ENCODE measurements at places on chromosomes 2 and 18.

- no peak for DNase-seq
Measured at GRCh38 chr18:79206444-79206843, 137.2 kb downstream of the ATP9B start.

GRCh38 chr2:181041661-181042060, 61.3 kb downstream of the UBE2E3 start:
- DNase-seq = no peak

DNA sequence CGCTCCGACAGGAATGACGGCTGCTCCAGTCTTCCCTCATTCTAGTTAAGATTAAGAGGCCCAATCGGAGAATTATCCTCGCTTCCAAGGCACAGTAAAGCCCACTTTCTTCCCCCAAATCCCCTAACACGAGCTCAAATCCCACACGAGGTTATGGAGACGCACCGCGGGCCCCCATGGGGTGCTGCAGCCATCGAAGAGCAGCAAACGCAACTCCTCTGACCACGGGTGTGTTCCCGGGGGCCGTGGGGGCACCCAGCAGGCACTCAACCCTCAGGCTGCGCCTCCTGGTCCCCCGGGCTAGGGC, 446 bp downstream of the COPS9 start:
- DNase-seq = no peak

DNA sequence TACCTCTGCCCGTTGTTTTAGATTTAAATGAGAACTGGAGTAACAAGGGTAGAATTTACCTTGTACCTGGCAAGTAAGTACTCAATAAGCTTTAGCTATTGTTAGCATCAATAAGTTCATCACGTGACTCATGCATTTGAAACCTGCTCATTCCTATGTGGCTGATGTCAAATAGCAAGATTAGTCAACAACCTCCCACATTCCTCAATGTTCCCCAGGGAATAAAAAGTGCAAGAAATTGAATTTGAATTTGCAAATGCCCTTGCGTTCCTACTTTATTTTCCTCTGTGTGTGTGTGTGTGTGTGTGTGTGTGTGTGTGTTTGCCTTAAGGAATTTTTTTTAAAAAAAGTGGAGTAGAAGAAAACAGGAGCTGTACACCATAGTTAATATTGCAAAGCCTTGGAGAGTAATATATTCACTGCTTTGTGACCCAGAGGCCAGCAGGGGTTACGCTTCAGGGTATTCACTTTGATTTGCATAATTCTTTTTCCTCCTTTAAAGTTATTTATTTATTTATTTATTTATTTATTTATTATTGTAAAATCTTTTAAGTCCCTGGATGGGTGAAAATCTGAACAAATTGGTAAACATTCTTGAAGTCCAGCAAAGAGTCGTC, 43.9 kb upstream of the DNAH7 start:
- DNase-seq = peak; percentile 57

DNA sequence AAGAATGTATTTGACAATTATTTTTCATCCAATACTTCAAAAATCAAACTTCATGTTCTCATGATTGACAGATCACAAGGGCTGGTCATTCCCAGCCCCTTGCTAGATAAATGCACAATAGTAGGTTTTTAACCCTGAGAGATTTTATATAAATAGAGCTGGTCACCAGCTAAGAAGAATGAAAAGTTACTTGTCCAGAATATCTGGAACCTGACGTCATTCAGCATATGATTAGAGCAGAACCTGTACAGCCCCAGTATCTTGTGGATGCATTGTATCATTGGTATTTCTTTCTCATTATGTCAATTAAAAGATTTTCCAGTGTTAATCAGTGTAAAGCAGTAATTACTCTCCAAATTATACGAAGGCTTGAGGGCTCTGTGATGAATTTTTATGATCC, 202.8 kb upstream of the RND3 start:
- no peak for DNase-seq

DNA sequence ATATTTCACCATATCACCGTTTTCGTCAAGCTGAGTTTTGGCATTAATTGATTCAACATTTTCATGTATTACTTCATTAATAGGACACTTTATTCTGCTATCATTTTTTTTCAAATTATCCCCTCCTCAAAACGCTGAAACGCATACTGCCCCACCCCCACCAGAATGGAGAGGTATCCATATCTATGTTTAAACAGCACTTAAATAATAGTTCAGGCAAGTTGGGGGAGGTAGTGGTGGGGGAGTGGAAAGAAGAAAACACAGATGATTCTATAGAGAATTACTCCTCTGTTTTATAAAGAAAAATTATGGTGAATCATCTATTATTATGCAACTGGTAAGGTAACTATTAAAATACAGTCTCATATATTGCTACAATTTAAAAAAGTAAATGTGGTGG, 314.4 kb upstream of the ZEB2 start:
- no peak for DNase-seq

GRCh38 chr2:158191076-158191895, 89.6 kb downstream of the UPP2 start:
- peak; percentile 21 for DNase-seq

DNA sequence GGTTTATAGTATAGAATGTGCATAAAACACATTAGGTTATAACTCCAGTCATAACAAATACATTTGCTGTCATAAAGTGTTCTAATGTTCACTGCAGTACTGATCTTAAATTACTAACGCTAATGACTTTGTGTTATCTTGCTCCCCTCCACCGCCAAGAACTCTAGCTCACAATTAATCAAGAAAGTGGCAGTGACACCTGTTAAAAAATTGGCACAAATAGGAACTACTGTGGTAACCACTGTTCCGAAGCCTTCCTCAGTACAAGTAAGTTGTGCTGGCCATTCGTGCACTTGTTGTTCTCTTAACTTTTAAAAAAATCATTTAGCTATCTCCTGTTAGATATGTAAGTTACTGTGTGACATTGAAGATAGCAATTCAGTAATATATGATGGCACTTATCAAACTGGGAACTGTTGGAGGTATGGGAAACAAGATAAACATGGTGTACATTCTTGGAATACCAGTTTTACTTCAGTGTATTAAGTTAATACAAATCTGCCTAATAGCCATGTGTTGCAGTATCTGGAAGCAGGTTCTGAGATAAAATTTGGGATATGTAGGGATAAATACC, 41.2 kb downstream of the TAF4B start:
- DNase-seq = no peak

DNA sequence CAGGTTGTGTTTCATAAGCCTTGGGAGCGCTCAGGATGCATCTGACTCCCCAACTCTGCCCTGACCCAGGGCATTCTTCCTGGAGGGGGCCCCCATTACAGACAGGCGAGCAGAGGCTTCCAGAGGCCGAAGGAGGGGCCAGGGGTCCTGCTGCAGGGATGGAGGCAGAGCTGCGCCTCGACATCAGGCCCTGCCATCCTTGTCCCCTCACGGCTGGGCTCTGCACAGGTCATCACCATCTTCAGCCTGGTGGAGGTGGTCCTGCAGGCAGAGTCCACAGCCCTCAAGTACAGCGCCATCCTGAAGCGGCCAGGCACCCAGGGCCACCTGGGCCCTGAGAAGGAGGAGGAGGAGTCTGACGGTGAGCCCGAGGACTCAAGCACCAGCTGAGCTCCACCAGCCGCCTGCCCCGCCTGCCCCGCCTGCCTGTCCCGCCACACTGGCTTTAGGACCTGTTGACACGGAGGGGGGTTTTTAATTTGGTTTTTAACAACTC, 42.3 kb upstream of the ALPP start:
- no peak for DNase-seq

GRCh38 chr2:127792805-127793204, 18.2 kb downstream of the WDR33 start:
- no peak for DNase-seq
